Activated naive CD4-positive, alpha-beta T cell (primary cell): ENCODE measurements at places on chromosomes 5 and 9.

GRCh38 chr9:34540827-34541226, 18.0 kb upstream of the ENHO start:
- DNase-seq: no peak

DNA sequence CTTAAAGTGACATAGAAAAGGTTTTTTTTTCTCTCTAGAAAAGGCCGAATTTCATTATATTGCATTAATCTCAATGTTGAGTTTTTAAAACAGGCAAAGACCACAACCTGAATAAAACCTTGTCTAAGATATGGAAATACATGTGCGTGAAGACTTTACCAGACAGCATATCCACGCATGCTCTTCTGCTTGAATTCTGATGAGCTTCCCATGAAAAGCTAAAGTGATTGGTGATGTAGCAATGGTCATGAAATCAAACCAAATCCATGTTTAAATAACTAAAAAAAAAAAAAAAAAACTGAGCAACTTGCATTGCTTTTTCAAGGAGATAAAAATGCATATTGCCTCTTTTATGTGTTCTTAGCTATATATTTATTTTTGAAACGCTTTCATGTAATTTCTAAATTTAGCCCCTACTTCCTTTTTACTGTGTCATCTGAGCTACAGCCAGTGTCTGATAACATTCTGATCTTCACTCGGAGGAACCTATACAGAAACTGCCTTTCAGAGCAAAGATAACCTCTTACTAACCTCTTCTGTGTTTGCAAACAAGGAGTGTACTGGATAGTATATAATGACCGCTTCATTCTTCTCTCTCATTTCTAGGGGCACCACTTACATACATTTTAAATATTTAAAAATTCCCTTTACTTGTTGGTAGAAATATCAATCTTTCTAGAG, 179.1 kb upstream of the GNA14 start:
- no peak for DNase-seq

- no peak for DNase-seq
Observed at GRCh38 chr5:167752936-167753335, 538.5 kb upstream of the WWC1 start.

DNA sequence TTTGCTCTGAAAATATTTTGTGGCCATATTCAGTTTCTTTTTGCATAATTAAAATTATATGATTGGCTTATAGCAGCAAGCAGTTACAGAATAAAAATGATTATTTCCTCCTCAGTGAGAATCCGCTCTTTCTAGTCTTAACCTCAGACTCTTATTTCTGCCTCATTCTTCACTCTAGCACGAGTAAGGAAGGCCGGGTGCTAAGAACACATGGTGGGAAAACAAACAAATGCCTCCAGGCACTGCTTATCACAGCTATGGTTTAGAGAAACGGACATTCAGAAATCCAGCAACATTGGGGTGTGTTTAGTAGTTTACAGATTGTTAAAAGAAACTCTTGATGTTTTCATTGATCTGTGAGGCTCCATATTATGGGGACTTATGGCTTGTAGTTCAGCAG, 168.7 kb downstream of the KDM4C start:
- no peak for DNase-seq

DNA sequence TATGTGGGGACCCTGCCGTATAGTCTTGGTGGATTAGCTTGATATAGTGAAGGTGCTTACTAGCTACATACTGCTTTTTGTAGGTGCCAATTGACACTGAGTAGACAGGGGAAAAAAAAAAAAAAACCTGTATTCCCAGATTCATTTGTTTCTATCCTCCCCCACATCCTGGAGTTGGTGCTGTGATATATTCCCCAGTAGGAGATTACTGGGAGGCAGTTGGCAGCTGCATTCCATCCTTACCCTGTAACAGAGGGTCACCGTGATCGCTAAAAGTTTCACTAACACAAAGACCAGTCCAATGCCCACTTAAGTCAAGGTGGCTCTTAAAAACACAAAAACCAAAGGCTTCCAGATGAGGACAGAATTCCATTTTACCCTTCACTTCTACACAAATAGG, 27.4 kb upstream of the TOMM5 start:
- no peak for DNase-seq

DNA sequence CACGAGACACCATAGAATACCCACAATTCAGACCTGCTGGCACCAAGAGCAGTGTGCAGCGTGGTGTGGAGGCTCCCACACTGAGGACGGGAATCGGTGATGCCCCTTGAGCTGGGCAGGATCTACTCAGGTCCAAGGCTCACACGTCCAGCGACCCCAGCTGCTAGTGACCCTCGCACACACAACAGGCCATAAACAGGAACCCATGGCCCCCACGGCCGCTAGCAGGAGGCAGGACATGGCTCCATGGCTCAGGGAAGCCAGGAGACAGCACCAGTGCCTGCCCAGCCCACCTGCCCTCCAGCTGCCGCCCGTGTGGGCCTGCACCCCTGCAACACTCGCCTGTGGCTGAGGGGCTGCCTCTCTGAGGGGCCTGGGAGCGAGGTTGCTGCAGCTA, 43.4 kb upstream of the SLC9A3 start:
- no peak for DNase-seq

- DNase-seq: no peak
Observed at GRCh38 chr5:75031366-75031765, 21.0 kb downstream of the GCNT4 start.

GRCh38 chr9:125538092-125538473, 168.9 kb downstream of the MAPKAP1 start:
- no peak for DNase-seq

- DNase-seq: no peak
Observed at GRCh38 chr5:120528609-120529008, 64.5 kb downstream of the PRR16 start.

GRCh38 chr5:118069452-118069851, 918.9 kb downstream of the DTWD2 start:
- DNase-seq: no peak

- no peak for DNase-seq
Observed at GRCh38 chr9:126069400-126069955, 257.2 kb upstream of the MVB12B start.

- DNase-seq: no peak
Observed at GRCh38 chr9:101242651-101243050, 142.2 kb downstream of the BAAT start.

DNA sequence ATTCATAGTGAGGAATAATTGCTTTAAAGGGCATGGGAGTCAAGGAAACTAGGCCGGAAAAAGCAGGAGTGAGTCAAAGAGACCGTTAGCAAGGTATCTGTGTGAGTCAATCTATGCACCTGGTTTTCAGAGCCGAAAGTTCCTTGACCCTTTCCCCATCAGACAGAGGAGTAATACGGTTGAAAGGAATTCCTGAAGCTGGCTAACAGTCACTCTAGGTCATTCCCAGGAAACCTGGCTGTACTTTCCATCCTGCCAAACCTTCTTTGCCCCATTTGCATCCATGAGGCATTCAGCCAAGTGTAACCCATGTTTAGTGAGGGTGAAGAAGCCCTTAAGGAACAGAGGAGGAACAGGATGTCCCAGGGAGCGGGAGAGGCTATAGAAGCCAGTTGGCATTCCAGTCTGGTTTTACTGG, 16.2 kb downstream of the RBM18 start:
- DNase-seq: no peak

DNA sequence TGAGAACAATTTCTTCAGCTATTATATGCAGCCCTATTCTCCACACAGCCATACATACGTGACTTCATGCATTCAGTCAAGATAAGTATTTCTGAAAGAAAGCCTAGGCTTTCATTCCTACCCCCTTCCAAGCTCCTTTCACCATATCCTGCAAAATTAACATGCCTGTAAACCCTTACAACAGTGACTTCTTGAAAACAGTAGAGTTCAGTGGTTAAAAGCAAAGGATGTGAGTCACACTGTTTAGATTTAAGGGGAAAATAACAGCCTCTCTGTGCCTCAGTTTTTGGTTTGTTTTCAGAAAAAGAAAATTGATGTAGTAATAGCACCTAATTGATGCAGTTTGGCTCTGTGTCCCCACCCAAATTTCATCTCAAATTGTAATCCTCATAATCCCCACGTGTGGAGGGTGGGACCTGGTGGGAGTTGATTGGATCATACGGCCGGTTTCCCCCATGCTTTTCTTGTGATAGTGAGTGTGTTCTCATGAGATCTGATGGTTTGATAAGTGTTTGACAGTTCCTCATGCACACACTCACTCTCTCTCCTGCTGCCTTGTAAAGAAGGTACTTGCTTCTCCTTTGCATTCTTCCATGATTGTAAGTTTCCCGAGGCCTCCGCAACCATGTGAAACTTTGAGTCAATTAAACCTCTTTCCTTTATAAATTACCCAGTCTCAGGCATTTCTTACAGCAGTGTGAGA, 264.8 kb downstream of the CETN3 start:
- DNase-seq: no peak

DNA sequence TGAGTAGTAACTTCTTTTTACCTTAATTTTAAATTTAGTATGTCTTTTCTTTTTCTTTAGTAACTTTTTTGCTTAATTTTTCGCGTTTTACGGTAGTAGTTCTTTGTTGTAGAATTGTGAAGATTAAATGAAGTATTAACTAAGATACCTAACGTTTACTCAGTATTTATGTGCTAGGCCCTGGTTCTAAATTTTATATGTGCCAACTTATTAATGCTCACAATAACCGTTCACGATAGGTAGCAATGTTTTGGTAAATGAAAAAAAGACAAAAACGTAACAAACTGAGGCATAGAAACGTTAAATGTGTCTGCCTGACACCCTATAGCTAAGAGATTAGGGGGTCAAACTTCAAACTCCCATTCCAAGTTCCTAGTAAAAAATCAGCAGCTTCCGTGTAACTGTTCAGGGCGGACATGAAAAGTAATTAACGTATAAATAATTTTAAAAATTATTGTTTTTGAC, 1.2 kb downstream of the MRPS30 start:
- no peak for DNase-seq

- no peak for DNase-seq
Observed at GRCh38 chr5:150469718-150470469, 20.4 kb upstream of the RPS14 start.

GRCh38 chr9:95724253-95724991, 151.1 kb upstream of the ERCC6L2 start:
- DNase-seq: peak; percentile 31

DNA sequence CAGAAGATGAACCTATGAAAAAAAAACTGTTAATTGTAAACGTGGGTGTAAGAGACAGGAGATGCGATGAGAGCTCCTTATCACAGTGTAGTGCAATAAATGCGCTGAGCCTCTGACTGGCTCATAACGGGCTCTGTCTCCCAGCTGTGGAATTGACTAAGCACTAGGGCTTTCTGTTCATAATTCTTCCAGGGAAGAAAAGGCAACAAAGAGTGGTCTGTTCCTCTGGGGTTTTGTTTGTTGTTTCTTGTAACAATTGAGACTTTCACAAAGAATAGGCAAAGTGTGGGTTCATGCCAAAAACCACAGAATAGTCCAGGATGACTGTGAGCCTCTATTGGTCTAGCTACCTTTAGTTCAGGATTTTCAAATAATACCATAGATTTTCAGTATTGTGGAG, 39.4 kb downstream of the UBE2QL1 start:
- DNase-seq: no peak

GRCh38 chr9:69645488-69645887, 26.7 kb downstream of the APBA1 start:
- DNase-seq: no peak

DNA sequence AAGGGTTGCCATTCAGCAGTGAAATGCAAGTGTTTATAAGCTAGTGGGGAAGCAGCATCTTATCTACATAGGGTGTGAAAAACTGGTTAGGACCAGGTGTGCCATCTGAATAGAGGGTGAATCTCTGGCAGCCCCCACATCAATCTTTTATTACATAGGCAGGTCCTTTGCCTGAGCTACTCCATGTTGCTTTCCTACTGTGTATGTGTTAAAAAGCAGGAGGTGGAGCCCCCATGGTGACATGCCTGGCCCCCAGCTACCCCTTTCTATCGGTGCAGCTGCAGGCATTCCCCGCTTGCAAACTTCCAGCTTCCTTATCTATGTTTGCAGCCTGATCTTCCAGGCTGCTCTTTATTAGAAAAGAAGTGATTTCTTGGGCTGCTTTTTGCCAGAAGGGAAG, 353.5 kb downstream of the SPATA31D1 start:
- DNase-seq: no peak
